Uterus (tissue), 4 donors: ENCODE measurements at places on chromosomes 3 and 15.

- DNase-seq, result no peak
These were observed 24.3 kb downstream of the CLDN11 start for GRCh38 chr3:170442947-170443346.

DNA sequence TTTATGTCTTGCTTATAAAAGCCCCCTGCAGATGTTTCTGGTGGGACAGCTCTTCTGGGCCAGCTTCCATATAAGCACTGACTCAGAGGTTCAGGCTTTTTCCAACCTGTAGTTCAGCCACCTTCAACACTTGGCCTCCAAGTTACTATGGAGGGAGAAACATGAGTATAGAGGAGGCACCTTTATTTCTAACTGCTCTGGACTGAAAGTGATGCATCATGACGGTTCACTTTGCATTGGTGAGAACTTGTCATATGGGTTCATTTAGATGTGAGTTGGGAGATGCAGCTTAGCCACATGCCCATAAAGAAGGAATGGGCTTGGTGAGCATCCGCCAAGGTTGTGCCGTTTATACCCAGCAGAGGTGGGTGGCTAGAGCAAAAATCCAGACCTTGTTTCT is 58.8 kb upstream of the CFAP161 start:
- DNase-seq, result no peak

- no peak for DNase-seq
These were observed 33.0 kb downstream of the MBNL1 start for GRCh38 chr3:152301745-152302181.

GRCh38 chr15:35383506-35383905 is 162.5 kb downstream of the DPH6 start:
- no peak for DNase-seq

- DNase-seq, result no peak
These were observed 30.7 kb downstream of the SCN11A start for GRCh38 chr3:39021029-39021428.

DNA sequence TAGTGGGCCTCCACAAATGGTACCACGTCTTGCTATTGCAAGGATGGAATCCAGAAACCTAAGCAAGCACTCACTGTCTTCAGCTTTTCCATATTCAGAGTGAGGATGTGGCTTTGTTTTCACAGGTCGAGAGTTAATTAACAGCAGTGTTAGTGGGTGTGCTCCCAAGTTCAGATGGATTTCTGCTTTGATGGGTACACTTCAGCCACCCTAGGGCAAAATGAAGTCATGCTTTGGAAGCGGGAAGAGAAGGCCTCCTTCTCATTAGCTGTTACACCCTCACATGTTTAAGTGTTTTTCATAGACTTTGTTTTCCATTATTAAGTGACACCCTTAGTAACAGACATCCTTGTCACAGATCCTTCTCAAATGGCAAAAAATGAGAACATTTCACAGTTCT is 36.3 kb upstream of the DYNC1LI1 start:
- no peak for DNase-seq

- no peak for DNase-seq
These were observed 15.7 kb upstream of the HHATL start for GRCh38 chr3:42718338-42718737.

GRCh38 chr3:45524565-45524964 is 70.0 kb upstream of the LIMD1 start:
- no peak for DNase-seq

GRCh38 chr3:18758047-18758704 is 333.0 kb upstream of the SATB1 start:
- DNase-seq, result no peak

DNA sequence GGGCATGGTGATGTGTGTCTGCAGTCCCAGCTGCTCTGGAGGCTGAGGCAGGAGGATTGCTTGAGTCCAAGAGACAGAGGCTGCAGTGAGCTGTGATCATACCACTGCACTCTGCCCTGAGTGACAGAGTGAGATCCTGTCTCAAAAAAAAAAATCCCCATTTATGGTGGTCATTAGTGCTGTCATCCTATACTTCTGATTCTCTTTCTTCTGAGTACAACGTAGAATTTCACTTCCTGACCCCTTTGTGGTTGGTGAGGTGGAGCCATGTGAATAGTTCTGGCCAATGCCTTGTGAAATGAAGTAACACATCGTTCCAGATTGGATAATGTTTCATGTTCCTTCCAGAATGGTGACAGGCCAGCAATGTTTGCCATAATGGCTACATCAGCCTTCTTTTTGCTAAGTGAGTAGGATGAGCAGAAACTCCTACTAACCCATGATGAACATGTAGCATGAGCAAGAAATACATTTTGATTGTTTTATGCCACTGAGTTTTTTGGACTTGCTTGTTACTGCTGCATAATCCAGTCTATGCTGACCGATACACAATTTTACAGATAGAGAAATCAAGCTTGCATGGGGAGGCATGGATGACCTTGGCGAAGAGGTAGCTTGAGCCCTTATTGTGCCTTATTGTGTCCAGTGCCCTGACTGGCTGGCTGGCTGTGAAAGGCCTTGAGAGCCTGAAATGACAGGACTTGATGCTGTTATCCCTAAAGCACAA is 30.9 kb upstream of the TLE3 start:
- no peak for DNase-seq

DNA sequence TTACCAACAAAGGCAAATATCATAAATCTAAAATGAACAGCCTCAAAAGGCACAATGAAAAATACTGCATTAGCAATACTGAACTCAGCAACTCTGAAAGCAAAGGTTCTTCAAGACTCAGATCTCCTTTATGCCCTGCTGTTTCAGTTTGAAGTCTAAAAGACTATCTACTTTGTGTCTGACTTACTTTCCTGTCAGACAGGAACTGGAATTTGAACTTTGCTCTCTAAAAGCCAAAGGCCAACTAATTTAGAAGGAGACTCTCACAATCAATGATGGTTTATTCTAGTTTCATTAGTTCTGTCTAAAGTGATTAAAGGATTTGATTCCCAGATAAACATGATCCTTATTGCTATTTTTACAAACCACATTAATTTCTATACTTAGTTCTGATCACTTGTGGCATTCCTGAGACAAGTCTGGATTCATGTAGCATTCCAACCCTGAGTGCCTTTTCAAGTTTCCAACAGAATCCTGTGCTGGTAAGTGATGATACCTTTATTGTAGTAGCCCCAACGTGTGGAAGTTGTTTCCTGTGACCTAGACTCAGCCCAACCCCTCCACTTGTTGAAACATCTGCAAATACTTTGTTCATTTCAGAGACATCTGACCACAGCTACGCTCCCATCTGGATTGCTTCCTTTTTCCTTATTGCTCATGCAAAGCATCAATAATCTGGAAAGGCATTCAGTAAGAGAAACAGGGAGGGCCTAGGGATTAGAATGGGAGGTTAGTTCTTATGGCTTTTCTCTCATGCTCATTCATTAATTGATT is 14.9 kb upstream of the LEKR1 start:
- no peak for DNase-seq

DNA sequence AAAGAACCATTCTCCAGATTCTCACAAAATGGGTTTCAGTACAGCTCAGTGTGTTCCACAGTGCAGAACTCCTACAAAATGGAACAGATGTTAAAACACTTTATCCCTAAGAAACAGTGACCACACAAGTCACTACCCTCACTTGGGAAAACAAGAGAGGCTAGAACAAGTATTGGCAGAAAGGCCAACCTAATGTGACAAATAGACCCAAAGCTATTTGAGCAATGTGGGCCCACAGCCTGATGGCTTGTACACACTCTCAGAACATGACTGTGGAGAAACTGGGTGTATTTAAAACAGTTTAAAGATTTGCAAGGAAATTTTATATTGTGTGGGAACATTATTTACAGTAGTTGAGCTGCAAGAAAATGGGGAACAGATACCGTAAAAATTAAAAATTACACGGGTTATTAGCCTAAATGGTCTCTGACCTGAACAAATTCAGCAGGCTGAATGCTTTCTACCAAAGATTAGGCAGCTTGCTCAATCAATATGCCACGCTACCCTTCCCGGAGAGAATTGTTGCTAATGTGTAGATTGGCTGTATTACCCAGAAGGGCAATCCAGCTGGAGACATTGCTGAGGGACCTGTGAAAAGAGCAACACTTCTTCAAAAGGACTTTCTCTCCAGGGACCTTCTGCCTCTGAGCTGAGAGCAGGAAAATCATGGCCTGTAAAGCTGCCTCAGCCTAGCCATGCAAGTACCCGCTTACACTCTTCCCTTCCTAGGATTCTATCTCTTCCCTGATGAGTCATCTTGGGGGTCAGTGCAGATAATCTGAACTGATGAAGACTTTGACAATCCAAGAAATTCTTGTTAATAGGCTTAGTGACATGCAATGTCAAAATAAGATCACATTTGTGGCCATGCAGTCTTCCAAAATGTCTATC is 97.1 kb downstream of the STRIT1 start:
- DNase-seq, result no peak

DNA sequence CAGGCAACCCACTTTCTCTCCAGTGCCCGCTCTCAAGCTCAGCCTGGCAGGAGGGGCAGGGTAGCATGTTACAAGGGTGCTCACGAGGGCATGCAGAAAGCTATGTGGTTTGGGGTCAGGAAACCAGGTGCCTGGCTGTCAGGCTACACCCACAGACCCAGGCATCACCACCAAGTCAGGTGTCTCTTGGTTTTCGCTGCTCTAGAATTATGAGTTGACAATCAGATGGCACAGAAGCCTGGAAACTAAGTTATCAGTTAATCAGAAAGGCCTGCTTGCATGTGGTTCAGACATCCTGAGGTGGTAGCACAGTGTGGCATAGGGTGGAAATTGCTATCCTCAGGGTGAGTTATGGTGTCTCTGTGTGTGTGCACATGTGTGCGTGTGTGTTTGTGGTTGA is 16.2 kb upstream of the CCR9 start:
- no peak for DNase-seq

DNA sequence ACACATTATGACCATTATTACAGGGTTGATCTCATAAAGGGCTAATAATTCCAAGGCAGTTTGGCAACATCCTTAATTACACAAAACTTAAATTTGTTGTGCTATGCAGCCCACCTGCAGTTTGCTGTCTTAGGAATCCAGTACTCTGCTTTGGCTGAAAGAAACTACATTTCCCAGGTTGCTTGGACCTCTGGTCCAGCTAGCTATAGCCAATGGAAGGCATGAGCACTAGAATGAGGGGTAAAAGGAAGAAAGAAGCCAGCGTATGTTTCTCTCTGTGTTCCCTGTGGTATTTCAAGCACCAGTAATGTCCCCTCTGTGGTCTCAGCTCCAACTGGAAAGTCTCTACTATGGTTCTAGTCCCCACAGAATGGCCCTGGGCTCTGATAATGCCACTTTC is 84.3 kb upstream of the TSC22D2 start:
- DNase-seq, result no peak

DNA sequence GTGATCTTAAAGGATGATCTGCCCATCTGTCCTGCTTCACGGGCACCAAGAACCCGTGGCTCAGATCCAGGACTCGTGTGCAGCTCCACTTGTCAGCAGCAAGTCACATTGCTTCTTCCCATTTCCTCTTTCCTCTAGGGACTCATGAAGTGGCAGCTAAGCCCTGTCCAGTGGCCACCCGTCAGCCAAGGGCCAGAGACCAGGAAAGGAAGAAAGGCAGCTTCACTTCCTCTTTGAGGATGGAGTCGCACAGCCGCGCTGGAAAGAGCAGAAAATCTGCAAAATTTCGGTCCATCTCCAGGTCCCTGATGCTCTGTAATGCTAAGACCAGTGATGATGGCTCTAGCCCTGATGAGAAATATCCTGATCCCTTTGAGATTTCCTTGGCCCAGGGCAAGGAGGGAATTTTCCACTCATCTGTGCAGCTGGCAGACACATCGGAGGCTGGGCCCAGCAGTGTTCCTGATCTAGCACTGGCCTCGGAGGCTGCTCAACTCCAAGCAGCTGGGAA is 28.5 kb downstream of the IL16 start:
- peak; percentile 70 for DNase-seq

DNA sequence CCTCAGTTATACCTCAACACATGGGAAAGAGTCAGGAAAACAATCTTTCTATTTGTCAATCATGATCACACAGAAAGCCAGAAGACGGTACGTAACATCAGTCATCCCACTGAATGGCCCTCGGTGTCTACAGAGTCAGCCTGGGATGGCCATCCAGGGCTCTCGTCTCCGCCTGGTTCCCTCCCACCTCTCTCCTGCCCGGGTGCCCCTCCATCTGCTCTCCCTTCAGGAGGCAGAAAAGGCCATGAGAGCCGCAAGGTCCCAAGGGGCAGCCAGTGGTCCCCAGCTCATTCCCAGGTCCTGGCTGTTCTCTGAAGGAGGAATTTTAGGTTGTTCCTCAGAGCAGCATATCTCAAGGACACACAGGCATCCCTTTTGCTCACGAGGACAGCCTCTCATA is 4.4 kb upstream of the LRRC15 start:
- no peak for DNase-seq

GRCh38 chr3:149494759-149495580 is 20.5 kb downstream of the TM4SF4 start:
- DNase-seq, result no peak

DNA sequence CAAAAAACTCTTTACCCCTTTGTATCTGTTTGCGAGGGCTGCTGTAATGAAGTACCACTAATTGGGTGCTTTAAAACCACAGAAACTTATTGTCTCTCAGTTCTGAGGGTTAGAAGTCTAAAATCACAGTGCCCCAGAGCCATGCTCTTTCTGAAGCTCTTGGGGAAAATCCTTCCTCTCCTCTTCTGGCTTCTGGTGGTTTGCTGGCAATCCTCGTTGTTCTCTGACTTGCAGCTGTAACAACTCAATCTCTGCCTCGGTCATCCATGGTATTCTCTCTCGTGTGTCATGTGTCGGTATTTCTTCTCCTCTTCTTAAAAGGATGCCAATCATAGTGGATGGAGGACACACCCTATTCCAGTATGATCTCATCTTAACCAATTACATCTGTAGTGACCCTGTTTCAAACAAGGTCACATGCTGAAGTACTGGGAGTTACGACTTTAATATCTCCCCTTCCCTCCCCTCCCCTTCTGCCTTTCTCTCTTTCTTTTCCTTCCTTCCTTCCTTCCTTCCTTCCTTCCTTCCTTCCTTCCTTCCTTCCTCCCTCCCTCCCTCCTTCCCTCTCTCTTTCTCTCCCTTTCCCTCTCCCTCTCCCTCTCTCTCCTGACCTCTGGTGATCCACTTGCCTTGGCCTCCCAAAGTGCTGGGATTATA is 6.5 kb upstream of the ARL8B start:
- no peak for DNase-seq

DNA sequence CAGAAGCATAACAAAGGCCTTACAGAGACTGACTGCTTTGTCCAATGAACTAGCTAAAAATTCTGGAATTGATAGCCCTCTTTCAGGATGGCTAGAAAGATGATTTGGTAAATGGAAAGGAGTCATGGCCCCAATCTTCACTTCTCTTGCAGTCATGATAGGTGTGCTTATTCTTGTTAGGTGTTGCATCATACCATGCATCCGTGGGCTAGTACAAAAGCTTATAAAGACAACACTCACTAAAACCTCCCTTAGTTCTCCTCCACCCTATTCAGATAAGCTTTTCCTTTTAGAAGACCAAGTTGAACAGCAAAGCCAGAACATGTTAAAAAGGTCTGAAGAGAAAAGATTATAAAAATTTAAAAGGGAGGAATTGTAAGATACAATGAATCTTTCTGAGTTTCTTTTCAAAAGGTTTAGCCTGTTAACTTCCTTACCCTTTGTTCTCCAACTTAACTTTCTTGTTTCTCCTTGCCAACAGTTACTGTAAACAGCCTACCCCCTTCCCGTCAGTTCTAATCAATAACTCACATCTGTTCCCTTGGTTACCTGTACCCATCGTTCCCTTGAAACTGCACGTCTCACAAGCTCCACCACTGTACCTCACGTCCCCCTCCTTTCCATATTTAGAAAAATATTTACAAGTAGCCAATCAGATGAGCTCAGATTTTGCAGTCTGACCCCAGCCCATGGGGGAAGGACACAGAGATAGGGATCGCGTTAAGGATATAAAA is 105.8 kb downstream of the ZBBX start:
- DNase-seq, result no peak
